ENCODE measurements at places on chromosomes 3 and 15.

DNA sequence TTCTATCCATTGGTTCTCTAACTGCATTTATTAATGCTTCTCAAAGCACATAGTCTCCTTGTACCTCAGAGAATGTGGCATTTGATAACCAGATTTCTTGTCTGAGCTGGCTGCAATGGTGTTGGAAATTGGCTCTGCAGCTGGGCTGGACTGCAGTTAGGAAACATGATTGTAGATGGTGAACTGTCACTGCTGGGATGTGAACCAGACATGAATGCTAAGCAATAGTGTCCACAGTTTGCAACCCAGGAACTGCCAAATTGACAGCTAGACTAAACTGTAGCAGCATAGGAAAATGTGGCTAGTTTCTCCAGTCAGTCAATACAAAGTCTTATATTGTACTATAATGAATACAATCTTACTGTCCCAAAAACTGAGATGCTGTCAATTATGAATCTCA is 656.6 kb upstream of the GOLIM4 start:
- DNase-seq: no peak

DNA sequence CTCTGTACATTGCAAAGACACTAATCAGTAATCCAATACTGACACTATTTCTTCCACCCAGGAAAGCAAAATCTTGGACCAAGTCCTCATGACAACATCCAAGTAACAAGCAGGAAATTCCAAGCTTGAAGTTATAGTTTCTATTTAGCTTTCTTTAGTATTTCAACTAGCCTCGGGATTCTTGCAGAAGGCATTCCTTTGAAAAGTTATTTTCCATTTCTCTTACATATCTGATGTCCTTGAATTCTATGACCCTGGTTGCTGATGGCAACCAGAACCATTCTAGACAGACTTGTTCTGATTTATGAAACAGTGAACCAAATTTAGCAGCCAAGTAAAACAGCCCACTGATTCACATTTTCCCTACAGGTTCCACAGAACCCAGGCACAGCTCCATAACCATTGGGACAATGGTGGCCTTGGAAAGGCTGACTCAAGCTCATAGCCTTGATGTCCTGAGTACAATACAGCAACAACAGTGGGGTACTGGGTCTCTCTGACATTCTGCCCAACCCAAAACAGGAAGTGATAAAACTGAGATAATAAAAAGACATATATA is 26.5 kb downstream of the P3H2 start:
- DNase-seq: no peak

DNA sequence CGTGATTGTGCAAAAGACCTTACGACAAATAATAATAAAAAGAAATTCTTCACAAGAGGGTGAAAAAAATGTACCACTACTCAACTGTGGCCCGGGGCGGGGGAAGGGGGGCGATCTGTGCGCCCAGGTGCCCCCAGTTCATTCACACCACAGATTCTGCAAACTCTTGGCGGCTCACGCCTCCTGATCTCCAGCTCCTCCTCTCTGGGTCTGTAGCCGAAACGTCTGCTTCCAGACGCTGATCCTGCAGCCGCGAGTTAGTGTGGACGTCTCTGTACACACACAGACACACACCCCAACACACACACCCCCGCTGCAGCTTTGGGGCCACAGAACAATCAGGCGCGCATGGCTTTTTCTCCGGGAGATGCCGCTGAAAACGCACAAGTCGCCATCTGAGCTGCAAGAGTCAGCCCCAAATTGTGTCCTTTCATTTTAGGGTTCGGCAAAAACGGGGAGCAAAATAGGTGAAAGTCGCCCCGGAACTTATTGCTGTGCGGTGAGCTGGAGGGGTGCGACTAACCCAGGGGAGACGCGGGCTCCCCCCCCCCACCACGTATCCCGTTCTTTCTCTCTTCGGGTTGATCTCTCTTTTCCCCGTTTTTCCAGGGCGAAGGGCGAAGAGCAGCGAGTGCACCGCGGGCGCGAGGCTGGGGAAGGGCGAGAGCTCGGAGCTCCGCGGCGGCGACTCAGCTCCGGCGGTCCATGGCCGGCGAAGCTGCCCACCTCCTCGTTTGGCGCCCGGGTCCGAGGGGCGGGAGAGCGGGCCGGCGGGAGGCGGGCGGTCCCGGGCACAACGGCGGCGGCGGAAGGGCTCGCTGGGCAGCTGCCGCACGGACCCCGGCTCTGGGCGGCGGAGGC is 505 bp upstream of the WNT5A start:
- DNase-seq: no peak

DNA sequence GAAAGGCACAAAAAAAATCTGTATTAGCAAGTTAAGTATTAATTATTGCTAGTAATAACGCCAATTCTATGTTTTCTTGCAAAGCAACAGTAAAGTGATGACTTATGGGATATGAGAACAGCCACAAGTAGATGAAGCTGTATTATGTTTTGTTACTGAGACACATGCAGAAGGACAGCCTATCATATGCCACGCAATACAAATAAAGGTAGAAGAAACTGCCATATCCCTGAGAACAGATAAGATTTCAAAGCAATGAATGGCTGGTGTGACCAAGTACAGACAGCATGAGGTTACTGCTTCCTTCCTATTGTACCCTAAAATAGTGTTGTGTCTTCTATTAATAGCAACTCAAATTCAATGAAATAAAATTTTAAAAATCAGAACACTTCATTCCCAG is 26.7 kb downstream of the STAG1 start:
- DNase-seq: no peak

DNA sequence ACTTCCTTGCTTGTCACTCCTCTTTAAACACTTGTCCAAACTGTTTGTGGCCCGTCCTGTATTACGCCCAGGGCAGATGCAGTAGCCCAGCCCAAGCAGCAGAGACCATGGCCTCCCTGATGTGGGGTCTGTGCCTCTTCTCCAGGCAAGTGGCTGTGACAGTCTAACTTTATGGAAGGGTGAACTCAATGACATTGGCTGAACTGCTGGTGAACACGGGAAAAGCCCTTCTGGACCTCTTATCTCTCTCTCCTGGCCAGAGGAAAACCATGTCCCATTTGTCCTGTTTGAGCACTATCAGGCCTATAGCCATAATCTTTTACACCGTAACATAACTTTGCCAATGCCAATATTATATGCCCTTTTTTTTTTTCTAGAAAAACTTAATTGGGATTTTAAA is 67.6 kb downstream of the SMAD3 start:
- DNase-seq: no peak

- DNase-seq: no peak
Observed at GRCh38 chr3:69531576-69532546, 146.0 kb upstream of the FRMD4B start.

DNA sequence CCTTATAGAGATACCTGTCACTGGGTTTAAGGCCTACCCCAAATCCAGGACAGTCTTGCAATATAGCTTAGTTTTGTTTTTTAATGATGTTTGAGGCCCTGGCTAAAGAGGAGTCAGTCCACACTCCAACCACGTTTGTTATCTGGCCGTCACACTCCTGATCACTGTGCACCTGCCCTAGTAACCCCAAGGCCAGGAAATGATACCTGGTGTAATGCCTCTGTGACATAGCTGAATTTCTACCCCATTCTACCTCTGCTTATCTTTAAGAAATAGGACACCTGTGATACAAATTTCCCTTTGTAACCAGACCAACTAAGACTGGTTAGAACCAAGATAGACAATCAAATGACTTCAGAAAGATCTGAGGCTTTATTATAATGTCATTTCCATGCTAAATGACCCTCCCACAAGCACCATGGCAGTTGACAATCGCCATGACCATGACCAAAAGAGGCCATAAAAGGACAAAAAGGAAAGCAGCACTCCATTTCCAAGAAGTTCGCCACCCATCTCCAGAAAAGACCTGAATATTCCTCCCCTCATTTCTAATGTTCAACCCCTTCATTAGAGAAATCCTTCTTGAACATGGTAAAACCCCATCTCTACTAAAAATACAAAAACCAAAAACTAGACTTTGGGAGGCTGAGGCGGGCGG is 4.8 kb upstream of the RTP3 start:
- no peak for DNase-seq

DNA sequence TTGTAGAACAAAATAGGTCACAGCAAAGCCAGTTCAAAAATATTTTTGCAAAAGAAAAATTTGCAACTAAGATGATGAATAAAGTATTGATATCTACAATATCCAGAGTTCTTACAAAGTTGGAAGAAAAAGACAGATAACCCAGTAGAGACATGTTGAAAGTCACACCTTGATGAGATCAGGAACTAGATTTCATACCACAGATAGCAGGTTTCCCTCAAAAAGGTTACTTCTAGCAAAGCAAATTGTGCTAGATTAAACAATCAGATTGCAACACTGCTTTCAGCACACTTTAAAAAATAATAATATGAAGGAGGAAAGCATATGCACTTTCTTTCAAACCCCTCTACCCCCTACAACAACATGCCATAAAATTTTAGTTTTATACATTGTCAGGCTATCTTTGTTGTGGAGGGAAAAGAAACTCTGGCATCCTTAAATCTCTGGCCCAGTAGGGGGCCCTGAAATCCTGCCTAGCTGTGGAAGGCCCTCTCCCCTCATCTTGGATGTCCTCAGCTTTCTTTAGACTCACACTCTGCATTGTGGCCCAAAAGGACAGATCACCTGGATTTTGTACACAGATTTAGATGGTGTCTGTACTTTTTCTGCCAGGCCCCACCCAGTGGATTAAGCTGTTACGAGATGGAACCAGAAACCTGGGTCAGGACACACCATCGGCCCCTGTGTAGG is 50.9 kb downstream of the CCR3 start:
- no peak for DNase-seq
